ENCODE measurements at places on chromosomes 2 and 18. TPM values are rescaled to one million over a fixed set of nuclear protein-coding genes. Genes with fewer than 3 reads are reported as not detected.
A peak's percentile ranks its signal among the peaks of the same experiment; 100 is the strongest.

Gene MALL
- not detected for total RNA-seq

GRCh38 chr18:80154293-80154692 is 45.2 kb downstream of the ADNP2 start:
- peak; percentile 78 for DNase-seq

Gene DCDC2C
- not detected for total RNA-seq

GRCh38 chr2:11805024-11805423 is 58.6 kb downstream of the LPIN1 start:
- peak; percentile 29 for DNase-seq

Gene MOB1A
- 220 TPM for total RNA-seq

DNA sequence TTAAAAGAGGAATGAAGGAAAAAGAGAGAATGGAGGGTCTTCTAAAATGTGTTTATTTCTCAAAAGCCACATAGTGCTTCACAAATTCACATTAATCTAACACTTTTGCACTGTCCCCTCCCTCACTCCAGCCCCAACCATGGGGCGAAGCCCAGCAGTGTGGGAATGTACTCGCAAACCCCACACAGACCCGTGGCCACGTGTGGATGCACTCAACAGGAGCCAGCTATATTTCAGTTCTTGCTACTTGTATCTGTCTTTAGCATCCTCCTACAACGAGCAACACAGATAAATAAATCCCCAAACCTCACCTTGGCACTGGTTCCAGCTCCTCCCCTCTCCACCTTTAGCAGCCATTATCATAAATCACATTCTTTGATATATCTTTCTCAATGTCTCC is 91.9 kb upstream of the TMEM200C start:
- no peak for DNase-seq

Gene ONECUT2
- total RNA-seq = not detected

Gene TMEM131
- total RNA-seq = 31.2 TPM

- DNase-seq = no peak
Measured at GRCh38 chr2:226508683-226509082, 290.9 kb downstream of the IRS1 start.

Gene TMEM169
- 0.75 TPM for total RNA-seq

DNA sequence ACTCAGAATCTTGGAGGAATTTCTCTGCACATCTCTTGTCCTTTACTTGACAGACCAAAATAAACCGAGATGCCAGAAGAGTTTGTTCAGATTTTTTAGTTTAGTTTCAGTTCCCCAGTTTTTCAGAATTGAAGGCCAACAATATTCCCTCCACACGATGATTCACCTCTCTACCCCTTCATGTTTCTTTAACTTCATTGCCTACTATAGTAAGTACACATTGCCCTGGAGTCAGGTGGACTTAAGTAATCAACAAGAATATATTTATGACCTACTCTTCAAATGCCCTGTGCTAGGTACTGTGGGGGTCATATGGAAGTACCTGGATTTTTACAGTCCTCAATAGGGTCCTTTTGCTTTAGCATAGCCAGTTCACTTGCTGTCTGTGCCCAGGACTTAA is 79.6 kb upstream of the CTLA4 start:
- DNase-seq = no peak

DNA sequence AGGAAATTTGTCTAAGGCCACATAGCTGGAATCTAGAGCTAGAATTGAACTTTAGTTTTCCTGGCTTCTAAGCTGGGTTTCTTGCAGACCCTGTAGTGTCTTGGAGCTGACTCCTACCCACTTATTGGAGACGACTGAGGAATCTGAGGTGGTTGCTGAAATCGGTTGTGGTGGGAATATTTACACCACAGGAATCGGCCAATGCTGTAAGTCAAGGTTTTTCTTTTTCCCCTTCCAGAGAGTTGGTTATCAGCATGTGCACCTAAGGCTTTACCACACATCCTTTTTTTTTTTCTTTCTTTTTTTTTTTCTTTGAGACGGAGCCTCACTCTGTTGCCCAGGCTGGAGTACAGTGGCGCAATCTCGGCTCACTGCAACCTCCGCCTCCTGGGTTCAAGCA is 9.4 kb downstream of the CABLES1 start:
- DNase-seq = no peak

- DNase-seq = peak; percentile 23
Measured at GRCh38 chr2:11796190-11797171, 50.0 kb downstream of the LPIN1 start.

Gene ASB3
- total RNA-seq = 30.1 TPM

Gene GPR35
- total RNA-seq = 14.4 TPM

DNA sequence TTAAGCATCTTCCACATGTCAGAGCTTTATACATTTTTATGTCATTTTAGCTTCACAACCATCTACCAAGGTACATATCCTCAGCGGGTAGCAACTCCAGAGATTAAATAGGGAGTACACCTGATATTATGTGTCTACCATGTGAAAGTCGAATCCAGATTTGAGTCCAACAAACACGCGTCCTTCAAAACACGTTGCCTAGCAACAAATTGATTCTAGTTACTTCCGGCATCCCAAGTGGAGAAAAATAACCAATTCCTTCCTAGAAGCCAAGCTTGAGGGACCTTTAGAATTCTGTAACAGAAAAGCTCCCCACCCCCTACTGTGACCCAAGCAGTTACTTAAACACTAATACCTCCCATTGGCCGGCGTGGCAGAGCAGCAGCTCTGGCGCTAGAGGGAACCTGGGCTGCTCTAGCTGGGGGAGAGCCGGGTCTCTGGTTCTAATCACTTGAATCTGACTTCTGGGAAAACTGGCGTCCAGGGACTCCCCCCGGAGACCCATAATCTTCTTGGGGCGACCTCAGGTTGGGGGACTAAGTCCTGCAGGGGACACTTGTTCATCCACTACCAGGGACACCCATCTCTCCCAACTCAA is at the start of gene ERICH2:
ERICH2 (plus strand) TSS at position 371 of the 598 bp plus-strand sequence. CDS start 304 bp downstream, outside the sequence.
- DNase-seq = peak; percentile 67

DNA sequence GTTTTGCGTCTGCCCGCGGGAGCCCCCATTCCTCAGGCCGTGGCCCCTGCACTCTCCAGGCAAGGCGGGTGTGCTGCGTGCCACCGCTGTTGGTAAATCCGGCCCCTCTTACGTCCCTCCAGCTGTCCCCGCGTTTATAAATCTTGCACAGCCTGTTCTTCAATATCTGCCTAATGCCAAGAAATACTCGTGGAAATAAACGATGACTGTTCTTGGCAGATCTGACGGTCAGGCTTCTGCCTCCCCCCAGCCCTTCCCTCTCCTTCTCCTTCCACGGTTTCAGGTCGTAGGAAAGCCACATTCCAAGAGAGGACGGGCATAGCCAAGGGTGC is 20.5 kb downstream of the ODC1 start:
- DNase-seq = no peak

Measured in activated CD8-positive, alpha-beta memory T cell treated with anti-CD3 and anti-CD28 coated beads, Interleukin-2, amount 10 ng/mL, durations not matched to agents 7 days and 5 days (primary cell).